ENCODE measurements at places on chromosomes 6 and 20. TPM values are rescaled to one million over a fixed set of nuclear protein-coding genes. Genes with fewer than 3 reads are reported as not detected.
A peak's percentile ranks its signal among the peaks of the same experiment; 100 is the strongest.

- DNase-seq: no peak
Observed at GRCh38 chr6:135438907-135439535, 58.5 kb downstream of the AHI1 start.

DNA sequence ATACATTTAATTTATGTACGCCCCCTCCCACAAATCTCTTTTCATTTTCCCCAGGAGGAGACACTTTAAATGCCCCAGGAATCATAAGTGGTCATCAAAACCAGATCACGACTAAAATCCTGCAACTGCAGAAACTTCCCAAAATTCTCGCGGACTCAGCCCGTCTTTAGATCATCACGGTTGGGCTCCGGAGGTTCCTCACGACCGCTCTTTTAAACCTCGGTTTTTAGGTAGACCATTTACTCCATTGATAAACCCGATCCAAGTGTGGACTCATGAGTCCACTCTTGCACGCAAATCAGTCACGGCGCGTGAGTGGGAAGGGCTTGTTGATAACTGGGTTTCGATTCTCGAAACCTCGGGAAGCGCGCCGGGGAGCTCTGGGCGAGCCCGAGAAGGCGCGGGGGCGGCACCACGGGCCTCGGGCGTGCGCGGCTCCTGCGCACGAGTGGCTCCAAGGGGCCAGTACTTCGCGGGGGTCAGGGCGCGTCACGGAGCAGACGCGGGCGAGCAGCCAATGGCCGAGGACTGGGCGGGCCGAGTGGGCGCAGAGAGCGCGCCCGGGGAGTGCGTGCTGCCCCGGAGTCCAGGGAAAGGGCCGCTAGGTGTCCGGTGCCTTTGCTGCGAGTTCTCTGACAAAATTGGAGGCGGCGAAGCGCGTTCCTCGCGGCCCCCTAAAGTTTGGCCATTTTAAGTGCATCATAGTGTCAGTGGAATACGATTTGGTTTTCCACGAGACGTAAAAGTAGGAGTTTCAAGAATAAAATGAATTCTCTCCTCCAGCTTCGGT, 635 bp upstream of the TENT5A start:
- DNase-seq: peak; percentile 92

GRCh38 chr20:62128502-62128901, 6.2 kb downstream of the LSM14B start:
- DNase-seq: no peak

- DNase-seq: no peak
Observed at GRCh38 chr6:117174835-117175360, 90.5 kb upstream of the VGLL2 start.

MYB gene
- 51.1 TPM for total RNA-seq

PNRC1 gene
- 138 TPM for total RNA-seq
